ENCODE measurements at places on chromosomes 4 and X.

- DNase-seq: no peak
These were observed 8.8 kb upstream of the NKX3-2 start for GRCh38 chr4:13553081-13553480.

DNA sequence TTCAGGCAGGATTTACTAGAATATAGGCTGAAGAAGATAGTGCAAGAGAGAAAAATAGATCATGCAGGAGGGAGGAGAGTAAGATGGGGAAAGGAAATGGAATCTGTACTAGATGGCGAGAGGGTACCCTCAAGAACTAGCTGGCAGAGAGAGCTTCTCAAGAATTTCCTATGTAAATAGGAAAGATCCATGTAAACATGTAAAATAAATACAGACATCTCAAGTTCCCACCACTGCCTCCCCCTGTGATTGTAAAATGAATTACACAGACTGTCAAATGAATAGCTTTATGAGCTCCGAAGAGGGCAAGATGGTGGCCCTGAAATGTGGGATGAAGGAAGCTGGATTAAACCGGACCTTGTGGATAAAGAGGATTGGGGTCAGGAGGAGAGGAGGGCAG is 178.0 kb downstream of the PALLD start:
- no peak for DNase-seq

- no peak for DNase-seq
These were observed 724 bp downstream of the THOC2 start for GRCh38 chrX:123731987-123732669.

GRCh38 chrX:54928876-54929275 is 8.3 kb downstream of the TRO start:
- no peak for DNase-seq

- no peak for DNase-seq
These were observed 10.1 kb downstream of the SH3D19 start for GRCh38 chr4:151315212-151315886.

GRCh38 chr4:4559596-4559995 is 17.7 kb upstream of the STX18 start:
- no peak for DNase-seq

- peak; percentile 76 for DNase-seq
These were observed 19.1 kb downstream of the SH3BP2 start for GRCh38 chr4:2811830-2812611.

GRCh38 chr4:125772680-125773079 is 457.9 kb downstream of the FAT4 start:
- DNase-seq: no peak

DNA sequence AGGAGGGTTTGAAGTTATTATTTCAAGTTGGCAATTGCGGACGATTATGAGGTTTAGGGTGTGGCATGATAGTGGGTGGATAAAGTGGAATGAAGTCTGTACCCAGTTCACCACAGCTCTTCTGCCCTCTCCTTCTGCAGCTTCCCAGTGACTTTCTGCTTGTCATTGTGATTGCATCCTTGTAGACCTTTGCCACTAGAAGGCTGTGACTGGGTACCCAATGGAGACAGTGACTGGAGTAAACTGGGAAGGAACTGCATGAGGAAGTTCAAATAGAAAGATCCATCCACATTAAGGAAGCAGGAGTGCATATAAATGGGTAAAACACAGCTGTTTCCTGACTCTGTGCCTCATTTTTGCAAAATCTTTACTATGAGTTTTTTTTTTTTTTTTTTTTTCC is 53.5 kb upstream of the SPANXN3 start:
- no peak for DNase-seq

Measured in psoas muscle (tissue), 8 donors.